ENCODE measurements at places on chromosomes 6 and 20.

GRCh38 chr6:2909718-2910117 is 6.6 kb upstream of the SERPINB9 start:
- DNase-seq: no peak

- no peak for DNase-seq
These were observed 316.8 kb upstream of the TSHZ2 start for GRCh38 chr20:52655395-52655794.

- no peak for DNase-seq
These were observed 80.4 kb upstream of the ZNF184 start for GRCh38 chr6:27553123-27553904.

- no peak for DNase-seq
These were observed 25.7 kb downstream of the EZR start for GRCh38 chr6:158793432-158793831.

GRCh38 chr6:33028220-33028849 is 18.9 kb upstream of the HLA-DOA start:
- no peak for DNase-seq

- peak; percentile 92 for DNase-seq
These were observed 9.5 kb upstream of the PAQR8 start for GRCh38 chr6:52352239-52353018.

GRCh38 chr6:11198663-11199603 is 33.5 kb downstream of the NEDD9 start:
- DNase-seq: no peak

DNA sequence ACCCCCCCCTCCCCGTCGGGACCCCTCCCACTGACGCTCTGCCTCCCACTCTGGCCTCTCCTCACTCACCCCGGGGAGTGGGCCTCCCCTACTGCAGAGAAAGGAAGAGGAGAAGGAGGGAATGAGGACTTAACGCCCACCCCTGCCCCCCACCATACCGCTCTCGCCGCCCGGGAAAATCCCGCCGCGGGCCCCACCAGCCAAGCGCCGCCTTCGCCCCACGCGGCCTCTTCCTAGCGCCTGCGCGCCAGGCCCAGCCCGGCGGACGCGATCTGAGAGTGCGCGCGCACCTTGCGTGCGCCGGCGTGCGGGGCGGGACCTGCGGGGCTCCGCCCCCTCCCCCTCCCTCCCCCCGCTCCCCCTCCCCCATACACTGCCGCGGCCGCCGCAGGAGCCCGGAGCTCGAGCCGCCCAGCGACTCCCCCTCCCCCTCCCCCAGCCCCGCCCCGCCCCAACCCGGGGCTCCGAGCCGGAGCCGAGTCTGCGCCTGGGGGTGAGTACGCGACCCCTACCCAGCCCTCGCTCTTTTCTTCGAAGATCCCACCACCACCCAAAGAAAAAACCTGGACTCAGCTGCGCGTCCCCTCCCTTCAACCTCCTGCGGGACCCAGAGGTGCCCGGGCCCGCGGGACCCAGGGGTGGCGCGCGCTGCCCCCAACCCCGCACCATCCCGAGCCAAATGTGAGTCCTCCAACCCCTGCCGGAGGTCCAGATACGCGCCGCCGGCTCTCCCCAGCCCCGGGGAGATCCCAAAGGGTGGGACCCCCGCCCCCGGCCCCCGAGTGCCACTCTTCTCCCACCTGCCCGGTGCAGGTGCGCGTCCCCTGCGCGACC is at the start of the genes MRPL14 and TMEM63B:
Gene MRPL14, minus strand, starts transcription at position 267 of the 834 bp plus-strand sequence. CDS start 10,841 bp downstream, outside the sequence.
Gene TMEM63B, plus strand, starts transcription at position 369 of the 834 bp plus-strand sequence. CDS start 7,031 bp downstream, outside the sequence.
- peak; percentile 54 for DNase-seq

DNA sequence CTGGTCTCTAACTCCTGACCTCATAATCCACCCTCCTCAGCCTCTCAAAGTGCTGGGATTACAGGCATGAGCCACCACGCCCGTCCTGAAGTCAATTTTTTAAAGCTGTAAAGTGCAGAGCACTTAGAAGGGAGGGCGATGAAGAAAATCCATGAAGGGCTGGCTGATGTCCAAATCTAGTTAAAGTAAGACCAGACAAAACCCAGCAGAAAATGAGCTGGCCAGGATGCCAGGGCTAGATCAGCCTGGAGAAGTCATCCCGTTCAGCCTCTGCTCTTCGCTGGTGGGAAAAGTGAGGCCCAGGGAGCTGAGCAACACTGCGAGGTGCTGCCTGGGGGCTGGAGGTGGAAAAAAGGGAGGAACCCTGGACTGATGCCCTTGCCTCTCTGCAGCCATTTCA is 3.1 kb downstream of the BPIFB4 start:
- DNase-seq: no peak

- peak; percentile 32 for DNase-seq
These were observed 2.7 kb upstream of the RBM24 start for GRCh38 chr6:17278289-17279063.

DNA sequence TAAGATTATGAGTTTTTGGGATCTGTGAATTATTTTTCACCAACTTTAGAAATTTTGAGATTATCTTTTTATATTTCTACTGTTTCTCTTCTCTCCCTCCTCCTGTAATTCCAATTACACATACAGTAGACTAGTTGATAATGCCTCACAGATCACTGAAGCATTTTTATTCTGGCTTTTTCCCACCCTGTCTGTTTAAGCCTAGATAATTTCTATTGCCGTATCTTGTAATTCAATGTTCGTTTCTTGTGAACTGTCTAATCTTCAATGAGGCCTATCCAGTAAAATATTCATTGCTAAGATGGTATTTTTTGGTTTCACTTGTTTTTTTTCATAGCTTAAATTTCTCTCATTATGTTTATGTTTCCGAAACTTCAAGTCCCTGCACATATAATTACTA is 12.0 kb downstream of the MDN1 start:
- DNase-seq: no peak

GRCh38 chr6:63597141-63598048 is 25.1 kb downstream of the LOC128125822 start:
- DNase-seq: no peak

DNA sequence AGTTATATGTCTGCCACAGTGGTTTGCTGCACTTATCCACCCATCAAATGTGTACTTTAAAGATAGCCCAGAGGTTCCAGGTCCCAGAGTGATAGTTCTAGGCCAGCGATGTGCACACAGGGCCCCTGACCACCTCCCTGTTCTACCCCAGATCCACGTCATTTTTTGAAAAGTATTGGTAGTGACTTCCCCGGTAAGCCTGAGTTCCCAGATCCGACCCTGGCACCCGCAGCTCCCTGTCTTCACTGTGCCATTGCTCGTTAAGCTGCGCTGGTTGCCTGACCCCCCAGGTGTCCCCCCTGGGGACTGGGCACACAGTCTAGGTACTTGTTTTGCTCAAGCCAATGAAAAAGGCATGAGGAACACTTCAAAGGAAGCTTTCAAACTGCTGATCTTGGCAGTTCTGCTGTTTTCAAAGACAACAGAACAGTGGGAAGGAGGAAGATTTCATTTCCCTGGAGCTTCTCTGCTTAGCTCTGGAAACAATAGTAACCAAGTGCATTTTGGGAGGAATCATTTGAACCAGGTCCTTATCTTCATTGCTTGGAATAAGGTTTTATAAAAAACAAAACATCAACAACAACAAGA is 116.3 kb upstream of the TAB2 start:
- DNase-seq: no peak

- DNase-seq: peak; percentile 51
These were observed 2.8 kb upstream of the HTR1B start for GRCh38 chr6:77466055-77466450.

Data from AG04450 (cell line).